AG09309 (cell line): ENCODE measurements at places on chromosomes 11 and 22.

DNA sequence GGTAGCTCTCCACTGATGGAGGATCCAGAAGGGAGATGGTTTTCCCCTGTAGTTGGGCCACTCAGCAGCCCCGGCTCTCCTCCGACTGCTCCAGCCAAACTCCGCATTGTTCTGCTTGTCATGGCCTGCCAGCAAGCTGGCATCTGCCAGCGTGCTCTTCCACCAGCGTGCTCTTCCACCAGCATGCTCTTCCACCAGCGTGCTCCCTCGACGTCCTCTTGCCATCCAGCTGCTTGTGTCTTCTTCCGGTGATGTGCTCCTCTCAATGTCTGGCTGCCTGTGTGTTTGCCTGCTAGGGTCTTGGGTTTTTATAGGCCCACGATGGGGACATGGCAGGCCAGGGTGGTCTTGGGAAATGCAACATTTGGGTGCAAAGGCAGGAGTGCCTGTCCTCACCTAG is 43.5 kb upstream of the GNAZ start:
- DNase-seq, result no peak

DNA sequence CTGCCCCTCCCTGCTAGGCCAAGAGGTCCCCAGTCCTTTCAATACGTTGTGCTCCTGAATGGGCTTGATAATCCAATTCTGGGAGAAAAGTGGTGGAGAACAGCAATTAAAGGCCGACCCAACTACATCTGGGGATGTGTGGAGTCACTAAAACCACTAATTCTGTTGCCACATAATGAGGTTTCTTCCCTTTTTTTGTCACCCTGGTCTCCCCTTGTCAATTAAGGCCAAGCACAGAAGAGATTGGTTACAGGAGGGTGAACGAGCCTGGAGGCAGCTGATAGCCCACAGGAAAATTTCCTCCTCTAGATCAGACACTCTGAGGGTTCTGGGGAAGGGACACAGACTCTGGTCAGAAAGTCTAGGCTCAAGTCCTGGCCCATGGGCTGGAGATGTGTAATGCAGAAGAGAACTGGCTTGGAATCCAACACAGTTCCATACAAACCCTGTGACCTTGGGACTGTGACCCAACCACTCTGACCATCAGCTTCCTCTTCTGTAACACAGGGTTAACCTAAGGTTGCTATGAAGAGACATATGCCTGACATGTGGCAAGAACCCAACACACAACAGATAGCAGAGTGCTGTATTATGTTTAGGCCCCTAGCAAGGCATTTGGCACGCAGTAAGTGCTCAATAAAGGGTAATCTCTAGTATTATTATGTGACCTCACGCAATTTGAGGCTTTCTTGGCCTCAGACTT is 146.4 kb downstream of the CHST1 start:
- DNase-seq, result no peak

GRCh38 chr11:128625746-128626145 is 38.4 kb upstream of the ETS1 start:
- no peak for DNase-seq

GRCh38 chr22:40709752-40710413 is 30.6 kb downstream of the MCHR1 start:
- no peak for DNase-seq

GRCh38 chr22:28907311-28908008 is 24.1 kb downstream of the ZNRF3 start:
- no peak for DNase-seq

DNA sequence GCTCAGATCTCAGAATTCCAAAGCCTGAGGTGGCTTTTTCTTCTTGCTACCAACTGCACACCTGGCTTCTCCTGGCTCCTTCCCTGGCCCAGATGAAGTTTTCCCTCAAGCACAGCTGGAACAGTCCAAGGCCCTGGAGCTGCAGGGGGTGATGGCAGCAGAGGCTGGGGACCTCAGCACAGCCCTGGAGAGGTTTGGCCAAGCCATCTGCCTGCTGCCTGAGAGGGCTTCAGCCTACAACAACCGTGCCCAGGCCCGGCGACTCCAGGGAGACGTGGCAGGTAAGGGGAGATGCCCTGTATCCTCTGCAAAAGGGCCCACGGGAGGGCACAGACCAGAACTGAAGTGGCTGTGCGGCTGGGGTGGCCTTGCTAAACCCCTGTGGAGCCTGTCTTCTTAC is 1.2 kb downstream of the TTC36 start:
- DNase-seq, result no peak

- no peak for DNase-seq
Observed at GRCh38 chr22:49151256-49152126, 676.2 kb downstream of the BRD1 start.

- DNase-seq, result no peak
Observed at GRCh38 chr11:123034597-123034996, 27.3 kb downstream of the HSPA8 start.

GRCh38 chr11:31132531-31133421 is 236.8 kb downstream of the DCDC1 start:
- no peak for DNase-seq

GRCh38 chr11:103147627-103148026 is 38.4 kb downstream of the DYNC2H1 start:
- DNase-seq, result no peak

- no peak for DNase-seq
Observed at GRCh38 chr11:62430425-62430824, 11.6 kb downstream of the SCGB1A1 start.

GRCh38 chr11:107777110-107777509 is 65.3 kb upstream of the SLN start:
- no peak for DNase-seq

GRCh38 chr11:130213143-130213978 is 53.8 kb downstream of the ST14 start:
- DNase-seq, result no peak

- no peak for DNase-seq
Observed at GRCh38 chr11:95325777-95326258, 94.8 kb upstream of the SESN3 start.

- DNase-seq, result no peak
Observed at GRCh38 chr11:103929170-103929903, 107.1 kb upstream of the DDI1 start.
